Central memory CD4-positive, alpha-beta T cell (primary cell): ENCODE measurements at places on chromosomes 1 and 21.
A peak's percentile ranks its signal among the peaks of the same experiment; 100 is the strongest.

- no peak for DNase-seq
Observed at GRCh38 chr1:225343618-225344017, 84.2 kb downstream of the LBR start.

GRCh38 chr1:21397813-21398188, 42.1 kb upstream of the NBPF3 start:
- DNase-seq = peak; percentile 17

GRCh38 chr1:205435578-205436573, 14.0 kb upstream of the LEMD1 start:
- no peak for DNase-seq

GRCh38 chr1:155295183-155295941, 5.9 kb downstream of the PKLR start:
- DNase-seq = no peak
